ENCODE measurements at places on chromosomes 2 and 18.
A peak's percentile ranks its signal among the peaks of the same experiment; 100 is the strongest.

DNA sequence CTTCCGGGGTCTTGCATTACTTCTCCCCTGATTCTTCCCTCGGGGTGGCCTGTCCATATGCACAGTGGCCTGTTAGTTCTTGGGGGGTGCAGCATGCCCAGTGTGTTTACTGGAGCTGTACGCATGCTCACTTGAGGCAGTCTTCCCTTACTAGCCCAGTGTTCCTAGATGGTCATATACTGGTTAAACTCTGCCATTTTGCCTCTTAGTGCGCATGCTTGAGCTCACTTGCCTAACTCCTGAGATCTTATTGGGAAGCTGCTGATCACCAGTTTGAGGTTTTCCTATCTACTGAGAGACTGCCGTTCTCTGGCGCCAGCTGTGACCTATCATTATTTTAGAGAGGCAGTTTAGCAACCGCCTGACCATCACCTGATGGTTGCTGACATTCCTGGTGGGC is 571.2 kb downstream of the ADCYAP1 start:
- DNase-seq = no peak

GRCh38 chr18:49725809-49726674 is 87.3 kb downstream of the ACAA2 start:
- DNase-seq = no peak

- DNase-seq = peak; percentile 35
These were observed at the start of gene FTCDNL1 for GRCh38 chr2:199850718-199851500. Gene FTCDNL1, minus strand, starts transcription at chr2:199851192. Its CDS starts 2,230 bp downstream, at chr2:199848962.

GRCh38 chr2:3654531-3655225 is 3.3 kb upstream of the ALLC start:
- no peak for DNase-seq

DNA sequence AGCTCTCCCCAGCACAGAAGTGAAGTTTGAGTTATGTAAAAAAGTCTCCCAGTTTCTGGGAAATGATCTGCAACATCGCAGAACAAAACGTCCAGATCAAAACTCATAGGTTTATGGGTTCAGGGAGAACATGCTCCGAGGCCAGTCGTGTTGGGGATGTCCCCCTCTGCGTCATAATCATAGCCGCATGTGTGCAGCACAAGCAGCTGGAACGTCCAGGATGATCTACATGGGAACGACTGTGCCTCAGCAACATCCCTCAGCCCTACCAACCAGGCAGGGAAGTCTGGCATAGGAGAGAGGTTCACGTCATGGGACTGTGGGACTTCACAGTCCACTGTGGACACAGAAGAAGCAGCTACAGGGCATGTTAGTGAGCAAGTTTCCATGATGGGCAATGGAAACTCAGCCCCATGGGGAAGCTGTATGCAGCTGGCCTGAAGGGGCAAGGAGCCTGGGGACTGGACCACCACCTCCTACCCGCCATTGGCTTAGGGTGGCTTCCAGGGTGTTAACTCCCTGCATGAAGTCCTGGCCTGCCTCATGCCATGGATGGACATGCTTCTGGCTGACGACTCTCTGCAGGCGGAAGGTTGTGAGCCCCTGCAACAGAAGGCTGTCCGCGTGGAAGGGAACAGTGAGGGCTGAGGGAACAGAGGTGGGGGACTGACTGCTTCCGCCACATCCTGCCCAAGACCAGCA is 96.9 kb downstream of the COPS8 start:
- DNase-seq = no peak

DNA sequence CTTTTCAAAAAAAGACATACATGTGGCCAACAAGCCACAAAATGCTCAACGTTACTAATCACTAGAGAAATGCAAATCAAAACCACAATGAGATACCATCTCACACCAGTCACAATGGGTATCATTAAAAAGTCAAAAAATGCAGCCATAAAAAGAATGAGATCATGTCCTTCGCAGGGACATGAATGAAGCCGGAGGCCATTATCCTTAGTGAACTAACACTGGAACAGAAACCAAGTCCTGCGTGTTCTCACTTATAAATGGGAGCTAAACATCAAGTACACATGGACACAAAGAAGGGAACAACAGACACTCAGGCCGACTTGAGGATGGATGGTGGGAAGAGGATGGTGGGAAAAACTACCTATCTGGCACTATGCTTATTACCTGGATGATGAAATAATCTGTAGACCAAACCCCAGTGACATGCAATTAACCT is 17.8 kb upstream of the ATL2 start:
- no peak for DNase-seq

DNA sequence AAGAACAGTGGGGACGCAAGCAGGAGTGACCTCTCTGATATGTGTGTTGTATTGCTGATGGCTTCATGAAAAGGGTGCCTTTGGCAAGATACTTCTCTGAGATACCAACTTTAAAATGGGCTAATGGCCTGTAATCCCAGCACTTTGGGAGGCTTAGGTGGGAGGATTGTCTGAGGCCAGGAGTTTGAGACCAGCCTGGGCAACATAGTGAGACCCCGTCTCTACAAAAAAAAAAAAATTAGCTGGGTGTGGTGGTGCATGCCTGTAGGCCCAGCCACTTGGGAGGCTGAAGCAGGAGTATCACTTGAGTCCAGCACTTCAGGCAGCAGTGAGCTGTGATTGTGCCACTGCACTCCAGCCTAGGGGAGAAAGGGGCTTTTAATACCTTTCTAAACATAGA is 9.8 kb downstream of the BIRC6 start:
- no peak for DNase-seq

DNA sequence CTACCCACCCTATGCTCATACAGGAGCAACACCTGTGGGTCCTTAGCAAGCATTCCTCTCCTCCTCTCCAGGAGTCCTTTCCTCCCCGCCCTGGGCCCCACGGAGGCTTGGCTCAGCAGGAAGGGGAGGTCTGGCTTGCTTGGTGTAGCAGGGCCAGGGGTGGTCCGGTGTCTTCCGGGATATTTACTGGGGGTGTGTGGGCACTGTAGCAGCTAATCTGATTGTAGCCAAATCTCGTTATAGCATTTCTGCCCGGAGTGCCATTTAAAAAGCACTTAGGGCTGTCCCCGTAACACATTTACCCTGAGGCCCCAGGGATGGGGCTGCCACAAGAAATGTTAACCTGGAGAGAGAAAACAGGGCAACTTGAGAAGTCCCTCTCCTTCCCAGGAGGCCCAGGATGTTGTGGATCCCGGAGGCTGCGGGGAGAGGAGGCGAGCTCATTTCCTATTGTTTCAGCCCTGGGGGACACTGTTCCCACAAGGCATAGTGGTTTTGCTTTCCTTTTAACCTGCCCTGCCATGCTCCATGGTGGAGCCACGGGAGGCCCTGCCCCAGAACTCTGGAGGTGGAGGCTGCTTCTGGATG is 134.5 kb downstream of the CLIP4 start:
- DNase-seq = no peak

GRCh38 chr2:127932199-127932876 is 46.6 kb upstream of the AMMECR1L start:
- DNase-seq = no peak

GRCh38 chr18:76658627-76659026 is 163.6 kb upstream of the ZNF516 start:
- DNase-seq = no peak

GRCh38 chr2:96759548-96759947 is 1.2 kb upstream of the CNNM4 start:
- DNase-seq = no peak

- no peak for DNase-seq
These were observed 131.7 kb downstream of the TAF4B start for GRCh38 chr18:26357960-26358359.
